Osteoblast (primary cell): ENCODE measurements at places on chromosomes 6 and 20.

- DNase-seq: no peak
These were observed 97.3 kb downstream of the TBC1D32 start for GRCh38 chr6:121236984-121237383.

GRCh38 chr6:24950218-24950941 lies 14.6 kb upstream of the RIPOR2 start:
- DNase-seq: no peak

DNA sequence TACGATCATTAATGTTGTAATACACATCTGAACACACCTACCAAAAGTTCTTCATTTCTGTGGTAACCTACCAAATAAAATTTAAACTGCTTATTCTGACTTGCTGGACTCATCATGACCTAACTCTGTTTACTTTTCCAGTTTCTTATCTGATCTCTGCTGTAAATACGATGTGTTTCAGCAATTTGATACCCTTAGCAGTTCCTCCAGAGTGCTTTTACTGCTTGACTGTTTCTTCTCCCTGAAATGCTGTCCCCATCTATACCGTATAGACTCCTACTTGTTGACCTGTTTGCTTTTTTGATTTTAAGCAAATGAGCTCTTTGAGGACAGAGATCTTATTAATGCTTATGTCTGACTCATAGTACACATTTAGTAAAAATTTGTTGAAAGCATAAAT lies 119.5 kb downstream of the SCAF8 start:
- peak; percentile 43 for DNase-seq

DNA sequence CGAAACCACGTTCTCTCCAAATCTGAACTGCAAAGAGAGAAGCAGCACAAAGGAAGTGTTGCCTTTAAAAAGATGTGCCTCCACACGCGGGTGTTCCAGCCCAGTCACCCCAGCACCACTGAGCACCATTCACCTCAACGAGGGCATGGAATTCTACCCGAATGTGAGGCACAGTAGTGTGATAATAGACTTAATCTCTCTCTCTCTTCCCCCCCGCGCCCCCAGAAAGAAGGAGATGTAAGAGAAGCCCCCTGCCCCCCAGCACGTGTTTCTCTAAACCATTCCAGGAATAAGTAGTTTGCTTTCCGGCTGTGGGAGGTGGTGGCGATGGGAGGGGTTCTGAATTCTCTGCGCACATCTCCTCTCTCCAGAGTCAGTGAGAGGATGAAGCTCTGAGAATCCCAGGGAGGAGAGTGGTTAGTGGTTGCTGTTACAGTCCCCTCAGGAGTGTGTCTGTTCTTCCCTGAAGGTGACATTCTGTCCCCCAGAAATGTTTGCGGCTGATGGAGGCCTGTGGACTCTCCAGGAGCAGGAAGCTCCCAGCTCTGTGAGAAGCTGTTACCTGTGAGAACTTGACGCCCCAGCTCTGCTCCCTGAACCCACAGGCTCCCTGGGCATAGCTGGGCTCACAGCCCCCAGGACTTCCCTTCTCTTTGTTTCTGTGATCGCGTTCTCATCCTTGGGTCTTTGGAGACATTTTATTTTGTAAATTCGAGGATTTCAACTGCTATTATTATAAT lies 23.5 kb upstream of the IRF4 start:
- DNase-seq: no peak

GRCh38 chr6:121436960-121437850 lies 1.8 kb downstream of the GJA1 start:
- peak; percentile 58 for DNase-seq

- DNase-seq: no peak
These were observed 662.1 kb upstream of the ID4 start for GRCh38 chr6:19175023-19175422.

DNA sequence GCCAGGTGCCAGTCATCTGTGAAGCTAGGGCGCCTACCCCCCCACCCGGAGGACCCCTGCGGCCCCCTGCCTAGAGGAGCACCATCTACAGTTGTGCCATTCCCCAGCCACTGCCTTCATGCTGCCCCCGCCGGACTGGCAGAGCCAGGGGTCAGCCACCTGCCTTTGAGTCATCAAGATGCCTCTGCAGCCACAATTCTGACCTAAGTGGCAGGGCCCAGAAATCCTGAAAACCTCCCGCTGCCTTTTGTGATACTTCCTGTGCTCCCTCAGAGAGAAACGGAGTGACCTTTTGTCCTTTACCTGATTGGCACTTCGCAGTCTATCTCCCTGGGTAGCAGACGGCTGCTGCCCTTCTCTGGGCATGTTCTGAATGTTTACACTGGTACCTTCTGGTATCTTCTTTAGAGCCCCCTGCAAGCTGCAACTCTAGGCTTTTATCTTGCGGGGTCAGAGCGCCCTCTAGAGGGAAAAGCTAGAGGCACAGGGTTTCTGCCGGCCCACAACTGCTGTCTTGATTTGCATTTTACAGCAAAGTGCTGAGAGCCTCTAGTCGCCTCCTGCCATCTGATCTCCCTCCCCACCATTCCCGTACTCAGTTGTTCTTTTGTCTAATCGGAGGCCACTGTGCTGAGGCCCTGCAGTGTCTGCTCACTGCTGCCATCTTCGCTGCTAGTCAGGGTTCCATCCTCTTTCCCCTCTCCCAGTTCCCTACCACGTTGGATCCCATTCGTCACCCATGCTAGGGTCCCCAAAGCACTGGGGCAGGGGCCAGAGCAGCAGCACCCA lies 26.9 kb downstream of the SPATA2 start:
- peak; percentile 91 for DNase-seq

GRCh38 chr6:41644297-41644879 lies 6.1 kb downstream of the MDFI start:
- DNase-seq: peak; percentile 65

- DNase-seq: no peak
These were observed 74.3 kb upstream of the SLCO4A1 start for GRCh38 chr20:62568045-62568389.

DNA sequence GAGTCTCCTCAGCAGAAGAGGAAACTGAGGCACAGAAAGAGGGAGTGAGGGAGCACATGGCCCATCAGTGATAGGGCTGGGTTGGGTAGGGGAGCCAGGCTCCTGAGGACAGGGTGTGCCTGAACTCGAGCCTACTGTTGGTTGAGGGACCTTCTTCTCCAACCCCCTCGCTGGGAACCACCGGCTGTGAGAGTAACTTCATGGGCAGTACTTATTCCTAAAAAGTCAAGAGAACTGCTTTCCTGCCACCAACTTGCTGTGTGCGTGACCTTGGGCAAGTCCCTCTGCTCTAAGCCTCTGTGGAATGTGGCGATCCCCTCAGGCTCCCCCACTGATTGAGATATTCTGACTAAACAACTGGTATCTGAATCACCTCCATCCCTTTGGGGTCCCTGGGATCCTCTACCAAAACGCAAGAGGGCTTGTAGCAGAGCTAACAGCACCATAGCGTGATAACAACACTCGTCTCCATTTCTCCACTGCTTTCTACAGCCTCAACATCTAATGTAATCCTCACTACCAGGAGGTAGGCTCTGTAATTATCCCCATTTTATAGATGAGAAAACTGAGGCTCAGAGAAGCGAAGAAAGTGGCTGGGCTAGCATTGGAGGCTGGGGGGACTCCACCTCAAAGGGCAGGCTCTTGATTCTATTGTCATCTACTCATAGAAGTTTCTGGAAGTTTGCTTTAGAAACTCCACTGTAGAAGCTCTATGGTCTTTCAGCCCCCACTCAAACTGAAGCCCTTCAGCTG lies 76.0 kb downstream of the JPH2 start:
- no peak for DNase-seq

DNA sequence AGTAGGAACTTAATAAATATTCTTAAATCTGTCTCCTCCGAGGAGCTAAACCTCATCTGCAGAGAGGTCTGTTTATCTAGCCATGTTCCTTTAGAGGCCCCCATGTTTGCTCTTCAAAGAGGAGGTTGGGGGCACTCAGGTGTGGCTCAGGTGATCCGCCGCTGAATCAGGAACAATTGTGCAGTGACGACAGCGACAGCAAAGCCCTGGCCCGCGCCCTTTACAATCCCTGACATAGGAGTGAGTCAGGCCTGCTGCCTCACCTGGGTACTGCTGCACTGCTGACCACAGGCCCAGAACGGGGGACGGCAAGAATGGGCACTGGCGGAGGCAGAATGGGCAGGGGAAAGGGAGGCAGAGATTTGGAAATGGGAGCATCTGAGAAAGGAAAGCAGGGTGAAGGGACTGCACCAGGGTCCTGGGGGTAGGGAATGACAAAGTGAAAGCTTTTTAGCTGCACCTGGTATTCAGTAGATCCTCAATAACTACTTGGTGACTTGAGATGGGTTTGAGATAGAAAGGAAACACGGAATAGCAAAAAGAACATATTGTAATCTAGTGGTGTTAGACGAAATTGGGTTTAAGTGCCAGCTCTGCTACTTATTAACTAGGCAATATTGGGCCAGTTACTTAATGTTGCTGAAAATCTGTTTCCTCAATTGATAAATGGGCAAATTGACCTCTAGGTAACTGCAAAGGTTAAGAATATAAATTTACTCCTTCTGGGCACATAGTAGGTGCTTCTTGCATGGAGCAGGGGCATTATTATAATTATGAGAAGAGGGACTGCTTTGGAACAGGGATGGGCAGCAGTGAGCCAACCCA lies 5.4 kb upstream of the IER3 start:
- DNase-seq: no peak

DNA sequence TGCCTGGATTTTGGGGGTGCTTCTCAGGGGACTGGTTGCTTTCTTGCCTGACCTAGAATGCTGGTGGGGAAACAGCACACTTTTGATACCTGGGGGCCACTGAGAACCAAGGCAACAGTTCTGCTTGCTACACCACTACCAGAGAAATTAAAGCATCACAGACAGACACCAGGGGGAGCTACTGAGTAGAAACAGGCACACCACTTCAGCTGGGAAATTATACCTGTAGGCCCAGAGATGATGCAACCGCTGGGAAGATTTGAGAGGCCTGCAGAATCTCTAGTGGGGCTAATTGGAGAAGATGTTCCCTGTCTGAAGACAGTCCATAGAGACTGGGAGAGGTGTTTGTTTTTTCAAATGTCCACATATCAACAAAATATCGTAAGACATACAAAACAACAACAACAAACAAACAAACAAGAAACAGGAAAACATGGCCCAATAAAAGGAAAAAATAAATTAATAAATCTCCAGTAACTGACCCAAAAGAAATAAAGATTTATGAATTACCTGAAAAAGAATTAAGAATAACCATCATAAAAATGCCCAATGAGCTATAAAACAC lies 129.4 kb upstream of the RIN2 start:
- DNase-seq: no peak

DNA sequence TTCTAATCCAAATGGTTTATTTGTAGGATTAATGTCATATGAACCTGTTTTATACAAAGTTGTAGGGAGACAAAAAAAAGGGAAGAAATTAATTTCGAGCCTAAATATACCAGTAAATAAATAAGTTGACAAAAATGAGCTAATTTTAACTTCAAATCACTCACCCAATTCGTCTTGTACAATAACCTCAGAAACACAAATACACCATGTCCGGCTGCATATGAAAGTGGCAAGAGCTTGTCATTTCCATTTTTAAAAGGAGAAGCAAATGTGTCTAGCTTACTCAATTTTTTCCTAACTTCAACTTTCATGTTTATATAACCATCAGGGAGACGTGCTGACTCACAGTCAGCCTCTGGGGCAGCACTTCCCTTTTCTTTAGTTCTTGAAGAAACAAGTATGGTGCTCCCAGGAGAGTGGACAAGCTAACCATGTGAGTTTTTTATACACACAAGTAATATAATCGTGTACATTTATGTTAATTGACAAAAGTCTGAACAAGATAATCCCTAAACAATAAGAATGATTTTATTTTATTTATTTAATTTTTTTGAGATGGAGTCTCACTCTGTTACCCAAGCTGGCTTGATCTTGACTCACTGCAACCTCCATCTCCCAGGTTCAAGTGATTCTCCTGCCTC lies 55.5 kb upstream of the SGK1 start:
- no peak for DNase-seq

- DNase-seq: peak; percentile 34
These were observed 21.2 kb downstream of the CUL9 start for GRCh38 chr6:43203029-43203717.

GRCh38 chr6:61675734-61676133 lies 610.3 kb downstream of the KHDRBS2 start:
- DNase-seq: no peak

DNA sequence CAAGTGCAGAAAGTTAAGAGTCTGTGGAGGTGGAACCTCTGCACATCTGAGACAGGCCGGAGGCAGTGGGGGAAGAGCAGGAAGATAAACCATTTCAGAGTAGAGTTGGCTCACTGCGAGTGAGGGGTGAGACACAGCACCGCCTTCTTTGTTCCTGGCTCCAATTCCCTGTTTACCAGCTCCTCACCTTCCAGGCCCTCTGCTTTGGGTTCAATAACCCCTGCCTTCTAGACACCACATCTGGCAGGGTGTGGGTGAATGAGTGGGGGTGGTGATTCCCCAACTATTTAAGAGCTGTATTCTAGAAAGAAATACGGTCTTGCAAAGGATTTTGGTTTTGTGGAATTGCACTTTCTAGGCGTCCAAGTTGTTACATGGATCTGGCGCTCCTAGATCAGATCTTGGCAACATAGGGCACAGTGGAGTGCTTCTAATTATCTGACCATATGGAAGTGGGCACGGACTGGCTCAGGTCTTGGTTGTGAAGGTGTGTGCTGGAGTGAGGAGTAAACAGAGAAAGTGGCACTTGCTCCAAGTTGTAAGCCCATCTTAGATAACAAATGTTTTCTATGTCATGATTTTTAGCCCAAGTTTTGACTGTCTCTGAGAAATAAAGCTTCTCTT lies 141.6 kb upstream of the NRN1 start:
- DNase-seq: peak; percentile 8

GRCh38 chr20:40470445-40471260 lies 218.4 kb downstream of the MAFB start:
- no peak for DNase-seq

DNA sequence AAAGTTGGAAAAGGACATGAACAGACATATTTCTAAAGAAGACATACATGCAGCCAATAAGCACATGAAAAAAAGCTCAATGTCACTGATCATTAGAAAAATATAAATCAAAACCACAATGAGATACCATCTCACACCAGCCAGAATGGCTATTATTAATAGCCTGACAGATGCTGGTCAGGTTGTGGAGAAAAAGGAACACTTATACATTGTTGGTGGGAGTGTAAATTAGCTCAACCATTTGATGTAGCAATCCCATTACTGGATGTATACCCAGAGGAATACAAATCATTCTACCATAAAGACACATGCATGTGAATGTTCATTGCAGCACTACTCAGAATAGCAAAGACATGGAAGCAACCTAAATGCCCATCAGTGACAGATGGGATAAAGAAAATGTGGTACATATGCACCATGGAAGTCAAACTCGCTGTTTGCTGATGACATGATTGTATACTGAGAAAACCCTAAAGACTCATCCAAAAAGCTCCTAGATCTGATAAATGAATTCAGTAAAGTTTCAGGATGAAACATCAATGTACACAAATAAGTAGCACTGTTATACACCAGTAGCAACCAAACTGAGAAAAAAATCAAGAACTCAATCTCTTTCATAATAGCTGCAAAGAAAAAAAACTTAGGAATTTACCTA lies 196.8 kb downstream of the ADGB start:
- DNase-seq: no peak

DNA sequence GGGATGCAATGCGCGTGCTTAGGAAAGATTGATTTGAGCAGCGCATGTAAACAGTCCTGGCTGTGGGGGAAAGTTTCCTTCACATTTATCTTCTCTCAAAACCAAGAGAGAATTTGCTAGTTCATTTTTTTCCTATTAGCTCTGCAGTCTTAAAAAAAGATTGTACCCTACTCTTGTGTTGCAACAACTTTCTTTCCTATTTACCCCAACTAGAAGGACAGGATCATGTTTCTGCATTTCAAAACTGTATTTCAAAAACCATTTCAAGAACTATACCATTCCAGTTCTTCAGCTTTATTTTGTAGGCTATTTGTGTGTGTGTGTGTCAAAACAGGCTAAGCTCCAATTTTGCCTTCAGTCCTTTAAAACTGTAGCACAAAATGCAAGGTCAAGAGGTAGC lies 473.1 kb downstream of the KIF16B start:
- no peak for DNase-seq
